Activated T-helper 1 cell treated with anti-CD3 and anti-CD28 coated beads, Interleukin-12 subunit alpha, Interleukin-12 subunit beta, Interleukin-2, Interleukin-4 antibody, amounts not matched to agents 30 ng/mL and 10 ng/mL and 1 ng/mL, durations not matched to agents 14 hours and 24 hours and 36 hours (primary cell): ENCODE measurements at places on chromosomes 5 and 9. TPM values are rescaled to one million over a fixed set of nuclear protein-coding genes. Genes with fewer than 3 reads are reported as not detected.

GRCh38 chr5:73939557-73939956 lies 313.6 kb downstream of the ARHGEF28 start:
- no peaks in the 10 kb centered on the region for H3K36me3 ChIP-seq
- H3K4me3 ChIP-seq, result no peak overlapping the region
- no peaks in the 10 kb centered on the region for H3K4me1 ChIP-seq
- H3K27me3 ChIP-seq, result peaks cover 9% of the 10 kb centered on the region
- no peak overlapping the region for H3K27ac ChIP-seq
- DNase-seq, result no peak

DNA sequence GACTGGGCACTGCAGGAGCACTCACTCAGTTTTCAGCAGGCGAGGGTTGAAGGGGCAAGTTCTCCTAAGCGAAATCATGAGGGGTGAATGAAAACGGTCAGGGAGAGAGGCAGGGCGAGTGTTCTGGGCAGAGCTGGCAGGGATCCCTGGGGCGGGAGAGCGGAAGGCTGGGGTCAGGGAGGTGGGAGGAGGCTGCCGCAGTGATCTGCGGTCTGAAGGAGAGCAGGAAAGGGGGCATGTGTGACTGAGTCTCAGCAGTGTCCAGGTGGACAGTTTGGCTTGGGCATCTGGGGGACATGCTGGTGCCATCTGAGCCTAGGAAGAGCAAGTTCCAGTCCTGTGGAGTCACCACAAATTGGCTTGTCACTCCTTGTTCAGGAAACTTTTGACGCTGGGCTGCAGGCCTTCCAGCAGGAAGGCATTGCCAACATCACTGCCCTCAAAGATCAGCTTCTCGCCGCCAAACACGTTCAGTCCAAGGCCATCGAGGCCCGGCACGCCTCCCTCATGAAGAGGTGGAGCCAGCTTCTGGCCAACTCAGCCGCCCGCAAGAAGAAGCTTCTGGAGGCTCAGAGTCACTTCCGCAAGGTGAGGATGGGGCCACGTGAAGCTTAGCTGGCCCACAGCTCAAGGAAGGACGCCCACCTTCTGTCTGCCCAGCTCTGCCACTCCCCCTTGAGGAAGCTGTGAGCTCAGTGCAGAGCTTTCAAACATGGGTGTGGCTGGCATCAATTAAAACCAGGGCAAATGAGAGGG lies 31.1 kb downstream of the DYNC2I2 start:
- H3K4me3 ChIP-seq, result no peak overlapping the region
- H3K36me3 ChIP-seq, result peaks cover 53% of the 10 kb centered on the region
- DNase-seq, result no peak

GRCh38 chr9:97078362-97078761 lies 39.4 kb upstream of the CTSV start:
- H3K4me3 ChIP-seq, result no peak overlapping the region
- DNase-seq, result no peak
- H3K36me3 ChIP-seq, result no peaks in the 10 kb centered on the region
- H3K27ac ChIP-seq, result no peak overlapping the region
- peaks cover 31% of the 10 kb centered on the region for H3K27me3 ChIP-seq

The FRMD3 gene
- total RNA-seq, result 0.34 and 0.37 TPM in 2 replicates

The DPYSL3 gene
- 0.16 TPM in 1 of 2 replicates, not detected in the other for total RNA-seq

The PIP5K1B gene
- 77.4 and 78.5 TPM in 2 replicates for total RNA-seq

The RASEF gene
- total RNA-seq, result not detected in 2 replicates

The TOMM5 gene
- total RNA-seq, result 174 and 175 TPM in 2 replicates

The CENPK gene
- 81.0 and 85.1 TPM in 2 replicates for total RNA-seq
